ENCODE measurements at places on chromosomes 4 and X.

- DNase-seq = no peak
Measured at GRCh38 chr4:70844180-70844579, 4.5 kb upstream of the GRSF1 start.

- DNase-seq = no peak
Measured at GRCh38 chr4:113637823-113638561, 123.5 kb downstream of the CAMK2D start.

DNA sequence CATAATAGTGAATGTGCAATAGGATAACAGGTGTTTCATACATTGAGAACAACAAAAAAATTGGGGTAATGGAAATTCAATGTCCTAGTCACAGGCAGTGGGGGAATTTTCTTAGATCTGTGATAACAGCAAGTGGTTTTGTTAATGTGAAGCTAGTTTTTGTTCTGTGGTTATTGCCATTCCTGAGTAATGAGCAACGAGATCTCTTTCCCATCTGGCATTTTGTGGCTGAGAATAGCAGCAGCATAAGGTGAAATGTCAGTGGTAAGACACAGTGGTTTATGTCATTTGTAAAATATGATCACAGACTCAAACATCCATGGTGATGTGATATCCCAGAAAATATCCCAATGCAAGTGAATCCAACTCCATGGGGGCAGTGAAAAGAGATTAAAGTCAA is 497.5 kb downstream of the KCNIP4 start:
- no peak for DNase-seq

DNA sequence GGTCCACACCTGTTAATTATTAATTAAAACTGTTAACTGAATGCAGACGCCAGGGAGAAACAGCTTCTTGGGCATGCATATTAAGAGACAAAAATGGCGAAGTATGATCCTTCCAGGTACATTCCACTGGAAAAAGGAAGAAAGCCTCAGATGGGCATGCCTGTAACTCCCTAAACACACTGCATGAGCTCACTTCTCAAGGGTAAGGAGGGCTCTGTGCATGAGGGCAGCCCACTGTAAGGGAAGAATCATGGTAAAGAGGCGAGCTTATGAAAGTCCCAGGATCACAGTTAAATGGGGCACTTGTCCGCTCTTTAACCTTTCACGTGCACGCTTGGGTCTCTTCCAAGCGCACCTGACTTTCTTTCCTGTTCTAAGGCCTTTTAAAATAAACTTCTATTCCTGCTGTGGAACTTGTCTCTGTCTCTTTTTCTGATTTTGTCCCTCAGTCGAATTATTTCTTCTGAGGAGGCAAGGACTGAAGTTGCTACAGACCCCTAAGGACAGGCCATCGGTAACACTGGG is 321.7 kb downstream of the PPP1R2C start:
- no peak for DNase-seq

DNA sequence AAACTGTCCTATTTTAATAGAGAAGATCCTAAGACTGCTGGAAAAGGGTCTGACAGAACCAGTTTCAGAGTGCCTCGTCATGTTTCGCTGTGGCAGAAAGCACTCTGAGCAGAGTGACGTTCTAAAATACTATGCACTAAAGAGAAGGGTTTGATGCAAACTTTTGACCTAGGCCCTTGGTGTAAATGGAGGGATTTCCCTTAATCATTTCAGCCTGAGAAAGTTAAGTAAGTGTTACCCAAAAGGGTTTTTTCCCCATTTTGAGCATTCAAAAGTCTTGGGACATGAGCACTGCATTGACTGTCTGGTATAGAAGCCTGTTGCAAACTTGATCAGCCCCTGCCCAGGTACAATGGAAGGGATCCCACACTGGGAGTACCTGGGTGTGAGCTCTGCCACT is 157.5 kb upstream of the ATOH1 start:
- DNase-seq = no peak

GRCh38 chr4:125464146-125464545 is 149.4 kb downstream of the FAT4 start:
- DNase-seq = no peak

GRCh38 chrX:9148615-9149399 is 114.9 kb upstream of the FAM9B start:
- no peak for DNase-seq

- no peak for DNase-seq
Measured at GRCh38 chrX:43643201-43643600, 12.9 kb upstream of the MAOA start.

- DNase-seq = no peak
Measured at GRCh38 chr4:616911-617643, 8.3 kb upstream of the PDE6B start.

DNA sequence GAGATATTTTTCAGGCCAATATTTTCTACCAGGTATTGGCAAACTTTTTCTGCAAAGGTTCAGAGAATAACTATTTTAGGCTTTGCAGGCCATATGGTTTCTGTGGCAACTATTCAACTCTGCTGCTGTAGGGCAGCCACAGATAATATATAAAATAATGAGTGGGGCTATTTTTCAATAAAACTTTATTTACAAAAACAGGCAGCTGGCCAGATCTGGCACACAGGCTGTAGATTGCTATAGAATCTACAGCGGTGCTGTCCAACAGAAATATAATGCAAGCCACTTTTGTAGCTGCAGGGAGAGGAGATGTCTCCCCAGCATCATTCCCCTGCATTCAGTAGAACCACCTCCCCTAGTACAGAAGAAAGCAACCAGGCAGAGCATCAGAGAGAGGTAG is 97.6 kb upstream of the BCOR start:
- DNase-seq = no peak

DNA sequence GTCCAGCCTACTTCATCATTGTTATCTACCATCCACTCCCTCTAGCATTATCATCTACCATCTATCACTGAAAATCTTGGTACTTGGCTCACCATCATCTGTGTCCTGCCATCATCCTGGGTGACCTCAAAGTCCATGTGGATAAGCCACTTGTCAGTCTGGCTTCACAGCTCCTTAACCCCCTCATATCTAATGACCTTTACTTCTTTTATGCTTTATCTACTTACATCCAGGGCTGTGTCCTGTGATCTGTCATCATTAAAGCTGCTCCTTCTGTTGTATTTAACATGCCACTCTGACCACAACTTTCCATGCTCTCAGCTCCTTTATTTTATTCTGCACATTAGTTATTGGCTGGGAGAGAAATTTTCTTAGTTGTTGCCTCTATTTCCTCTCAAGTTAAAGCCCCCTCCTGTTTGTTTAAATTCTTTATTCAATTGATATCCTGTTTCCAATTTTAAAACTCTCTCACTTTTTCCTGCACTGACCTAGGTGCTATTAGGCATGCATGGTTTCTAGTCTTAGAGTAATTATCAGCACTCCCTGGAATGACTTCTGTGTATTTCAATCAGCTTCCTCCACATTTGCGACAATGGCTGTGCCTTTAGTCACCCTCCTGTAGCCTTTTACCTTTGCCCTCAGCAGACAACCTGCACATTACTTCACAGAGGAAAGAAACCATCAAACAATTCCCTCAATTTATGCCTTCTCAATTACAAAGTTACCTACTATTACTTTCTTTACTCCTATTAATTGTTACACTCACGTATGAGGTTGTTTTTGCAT is 8.1 kb upstream of the FABP2 start:
- no peak for DNase-seq

- DNase-seq = no peak
Measured at GRCh38 chr4:164483711-164484110, 270.2 kb upstream of the SMIM31 start.

- no peak for DNase-seq
Measured at GRCh38 chr4:146342600-146343192, 128.4 kb downstream of the REELD1 start.

GRCh38 chr4:7867701-7868435 is 71.8 kb downstream of the AFAP1 start:
- no peak for DNase-seq

GRCh38 chr4:110008540-110008939 is 95.9 kb downstream of the EGF start:
- DNase-seq = no peak

- no peak for DNase-seq
Measured at GRCh38 chr4:174521800-174522182, 497 bp downstream of the HPGD start.

GRCh38 chrX:39929379-39930025 is 168.3 kb downstream of the BCOR start:
- DNase-seq = no peak

GRCh38 chrX:53445977-53446376 is 11.8 kb upstream of the HSD17B10 start:
- DNase-seq = peak; percentile 20

GRCh38 chr4:89109841-89110540 is 1.3 kb upstream of the TIGD2 start:
- no peak for DNase-seq

DNA sequence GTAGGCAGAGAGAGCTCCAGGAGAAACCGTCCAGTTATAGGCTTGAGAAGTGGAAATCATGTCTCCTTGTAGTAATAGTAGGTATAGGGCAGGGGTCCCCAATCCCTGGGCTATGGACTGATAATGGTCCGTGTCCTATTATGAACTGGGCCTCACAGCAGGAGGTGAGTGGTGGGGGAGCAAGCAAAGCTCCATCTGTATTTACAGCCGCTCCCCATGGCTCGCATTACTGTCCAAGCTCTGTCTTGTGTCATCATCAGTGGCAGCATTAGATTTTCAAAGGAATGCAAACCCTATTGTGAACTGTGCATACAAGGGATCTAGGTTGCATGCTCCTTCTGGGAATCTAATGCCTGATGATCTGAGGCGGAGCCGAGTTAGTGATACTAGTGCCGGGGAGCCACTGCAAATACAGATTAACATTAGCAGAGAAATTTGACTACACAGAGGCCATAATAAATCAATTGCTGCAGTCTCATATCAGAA is 67.6 kb downstream of the MRPL1 start:
- DNase-seq = no peak

GRCh38 chr4:2126309-2127043 is 67.3 kb downstream of the NAT8L start:
- DNase-seq = no peak

GRCh38 chr4:143482840-143483239 is 30.7 kb upstream of the SMARCA5 start:
- DNase-seq = peak; percentile 12

- DNase-seq = no peak
Measured at GRCh38 chrX:136733613-136734012, 47.1 kb downstream of the ARHGEF6 start.

DNA sequence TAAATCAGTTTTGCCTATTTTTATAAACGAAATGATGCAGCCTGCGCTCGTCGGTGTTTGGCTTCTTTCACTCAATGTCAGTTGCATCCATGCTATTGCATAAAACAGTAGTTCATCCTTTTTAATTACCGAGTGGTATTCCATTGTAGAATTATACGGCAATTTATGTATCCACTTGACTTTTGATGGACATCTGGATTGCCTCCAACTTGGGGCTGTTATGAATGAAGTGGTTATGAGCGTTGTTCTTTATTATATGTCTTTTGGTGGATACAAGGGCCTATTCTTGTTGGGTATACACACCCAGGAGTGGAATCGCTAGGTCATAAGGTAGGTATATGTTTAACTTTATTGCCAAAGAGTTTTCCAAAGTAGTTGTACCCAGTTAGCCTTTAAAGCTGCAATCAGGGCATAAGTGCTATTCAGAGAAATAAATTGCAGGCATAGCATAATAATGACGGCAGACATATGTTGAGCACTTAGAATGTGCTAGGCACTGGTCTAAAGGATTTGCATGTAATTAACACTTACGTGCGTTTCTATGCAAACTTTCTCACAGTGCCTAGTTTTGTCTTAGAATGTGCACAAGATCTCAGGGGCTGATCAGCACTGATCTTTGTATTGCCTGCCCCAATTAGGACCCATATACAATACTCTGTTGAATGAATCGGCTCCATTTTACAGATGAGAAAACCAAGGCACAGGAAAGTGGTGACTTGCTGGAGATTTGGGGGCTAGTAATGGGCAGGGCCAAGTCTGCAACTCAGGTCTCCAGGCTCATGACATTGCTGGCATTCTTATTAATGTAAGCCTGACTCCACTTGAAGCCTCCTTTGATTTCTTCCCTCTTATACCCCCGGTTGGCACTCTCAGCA is 407.0 kb downstream of the BCOR start:
- DNase-seq = no peak

GRCh38 chr4:114907568-114907967 is 205.9 kb downstream of the NDST4 start:
- DNase-seq = no peak

DNA sequence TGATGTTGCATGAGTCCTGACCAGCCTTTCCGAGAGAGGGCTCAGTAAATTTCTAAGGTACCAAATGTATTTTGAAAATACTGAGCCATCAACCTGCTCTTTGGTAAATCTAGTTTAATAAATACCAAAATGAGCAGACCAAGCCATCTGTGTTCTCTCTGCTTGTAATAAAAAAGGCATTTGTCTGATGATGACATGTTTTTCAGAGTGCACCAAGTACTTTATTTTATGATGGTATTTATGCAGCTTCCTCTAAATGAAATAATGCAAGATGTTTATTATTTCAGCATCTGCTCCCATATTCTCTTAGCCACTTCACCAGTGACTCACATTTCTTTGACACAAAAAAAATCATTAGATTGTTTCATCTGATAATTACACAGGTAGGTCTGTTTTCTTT is 700.5 kb downstream of the TRIML1 start:
- no peak for DNase-seq

- no peak for DNase-seq
Measured at GRCh38 chrX:74902806-74903205, 22.4 kb downstream of the NEXMIF start.

- no peak for DNase-seq
Measured at GRCh38 chrX:100615005-100615404, 21.6 kb downstream of the TSPAN6 start.

DNA sequence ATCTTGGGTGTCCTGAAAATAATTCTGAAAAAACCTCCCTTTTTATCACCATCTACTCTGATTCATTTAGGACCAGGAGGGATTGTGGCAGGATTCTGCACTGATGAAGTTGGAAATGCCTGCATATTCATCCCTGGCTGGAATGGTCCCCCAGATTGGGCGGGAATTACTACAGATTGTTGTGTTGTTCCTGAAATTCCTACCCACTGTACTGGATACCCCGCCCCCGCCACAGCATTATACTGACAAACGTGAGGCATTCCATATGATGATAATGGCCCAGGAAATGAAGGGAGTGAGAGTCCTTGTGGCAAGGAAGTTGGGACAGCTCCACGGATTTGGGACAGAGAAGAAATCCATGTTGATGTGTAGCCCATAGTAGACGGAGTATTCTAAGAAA is 15.2 kb upstream of the FAM120C start:
- no peak for DNase-seq

DNA sequence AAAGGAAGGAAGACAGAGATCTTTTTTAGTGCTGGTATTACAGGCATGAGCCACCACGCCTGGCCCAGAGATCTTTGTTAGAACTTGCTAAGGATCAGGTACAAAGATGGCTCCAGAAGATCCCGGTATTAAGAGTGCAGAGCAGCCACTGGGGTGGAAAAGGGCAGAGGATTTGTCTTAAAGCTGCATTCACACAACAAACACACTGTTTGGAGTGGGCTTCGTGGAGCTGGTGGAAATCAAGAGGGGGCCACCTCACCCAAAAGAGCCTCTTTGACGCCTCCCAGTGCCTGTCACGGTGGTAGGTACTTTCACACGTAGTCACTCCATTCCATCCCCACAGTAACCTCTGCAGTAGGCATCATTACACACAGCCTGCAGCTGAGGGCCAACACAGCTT is 13.3 kb downstream of the HELT start:
- DNase-seq = no peak

- no peak for DNase-seq
Measured at GRCh38 chr4:137794764-137795254, 262.5 kb upstream of the PCDH18 start.

All from NCI-H1930 (cell line).